ENCODE measurements at places on chromosomes 4 and X. TPM values are rescaled to one million over a fixed set of nuclear protein-coding genes. Genes with fewer than 3 reads are reported as not detected.

The GC gene
- total RNA-seq: not detected

The HDX gene
- 1.8 TPM for total RNA-seq

The CLDN34 gene
- total RNA-seq: not detected

The ATP2B3 gene
- not detected for total RNA-seq
